SW 1271 (cell line): ENCODE measurements at places on chromosomes 2 and 18.

GRCh38 chr18:46053368-46054095 lies 18.5 kb downstream of the PSTPIP2 start:
- DNase-seq: no peak

DNA sequence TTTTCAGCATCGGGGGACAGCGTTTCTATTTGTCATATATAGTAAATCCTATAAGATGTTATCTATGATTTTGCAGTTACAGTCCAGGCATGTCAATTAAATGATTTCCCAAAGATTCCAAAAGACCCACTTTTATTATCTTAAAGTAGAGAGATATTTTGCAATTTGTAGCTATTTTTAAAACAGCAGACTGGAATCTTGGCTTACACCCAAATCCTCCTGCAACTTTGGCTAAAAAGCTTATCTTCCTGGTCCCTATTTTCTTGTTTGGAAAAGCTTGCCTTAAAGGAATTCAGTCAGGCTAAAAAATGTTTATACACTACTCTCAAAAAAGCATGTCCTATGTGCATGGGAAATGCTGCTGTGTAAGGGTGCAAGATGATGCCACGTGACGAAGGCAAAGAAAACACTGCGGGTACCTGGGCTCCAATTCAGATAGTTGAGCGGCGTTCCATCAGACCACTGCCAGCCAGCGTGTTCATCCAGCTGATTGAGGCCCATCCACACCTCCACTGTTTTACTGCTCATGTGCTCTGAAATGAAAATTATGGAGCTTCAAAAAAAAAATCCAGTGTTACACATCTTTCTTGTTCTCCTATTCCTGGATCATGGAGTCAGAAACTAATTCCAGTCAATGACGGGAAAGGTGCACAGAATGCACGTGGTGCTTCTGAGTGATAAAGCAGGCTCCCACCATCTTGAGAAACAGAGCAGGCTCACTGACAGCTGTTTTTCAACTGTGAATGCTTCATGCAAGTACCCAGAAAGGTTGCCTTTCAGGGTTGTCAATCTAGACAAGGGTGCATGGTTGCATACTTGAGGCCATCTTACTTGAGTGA lies 33.8 kb downstream of the PLA2R1 start:
- DNase-seq: no peak

- no peak for DNase-seq
These were observed 32.5 kb upstream of the RMDN2 start for GRCh38 chr2:37892436-37893114.

DNA sequence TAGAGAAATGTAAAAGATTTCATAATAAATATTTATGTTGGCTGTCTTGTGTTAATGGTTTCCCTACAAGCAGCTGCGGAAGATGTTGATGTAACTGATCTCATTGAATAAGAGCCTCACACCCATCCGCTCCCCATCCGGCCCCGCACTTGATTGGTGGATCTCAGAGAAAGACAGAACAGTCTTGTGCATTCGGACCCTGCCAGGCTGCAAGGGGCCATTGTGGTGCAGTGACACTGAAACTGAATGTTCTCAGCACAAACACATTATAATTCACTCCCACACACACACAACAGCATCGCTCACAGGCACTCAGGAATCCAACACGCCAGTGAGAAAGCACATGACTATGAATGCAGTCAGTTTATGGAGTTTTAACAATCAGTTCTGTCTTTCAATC lies 47.8 kb downstream of the PRELID3A start:
- no peak for DNase-seq

GRCh38 chr2:66426244-66427111 lies 8.4 kb upstream of the MEIS1 start:
- no peak for DNase-seq

DNA sequence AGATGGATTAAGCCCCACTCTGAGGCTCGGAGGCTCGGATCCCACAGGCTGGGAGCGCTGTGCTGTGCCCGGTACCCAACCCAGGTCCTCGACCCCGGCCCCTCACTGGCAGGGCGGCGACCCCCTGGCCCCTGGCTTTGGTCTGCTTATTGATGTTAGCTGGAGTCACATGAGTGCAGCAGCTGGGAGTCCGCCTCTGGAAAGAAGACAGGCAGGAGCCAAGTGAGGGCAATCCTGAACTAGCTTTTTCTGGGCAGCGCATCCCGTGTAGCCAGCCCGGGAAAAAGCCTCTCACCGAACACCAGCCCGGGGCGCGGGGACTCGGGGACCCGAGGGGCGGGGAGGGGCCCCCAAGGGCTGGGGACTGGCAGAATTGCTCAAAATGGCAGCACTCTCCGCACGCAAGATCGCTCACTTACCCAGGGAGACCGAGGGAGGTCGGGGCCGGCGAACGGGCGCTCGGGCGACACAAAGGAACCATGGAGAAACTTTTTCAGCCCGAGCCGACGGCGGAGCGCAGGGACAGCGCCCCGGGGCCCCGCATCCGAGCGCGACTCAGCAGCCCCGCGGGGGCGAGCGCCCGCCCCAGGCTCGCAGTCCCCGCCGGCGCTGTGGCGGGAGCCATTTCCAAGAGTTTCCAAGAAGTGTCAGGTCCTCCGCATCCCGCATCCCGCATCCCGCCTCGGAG lies 567 bp downstream of the TMEM200C start:
- DNase-seq: no peak
